ENCODE measurements at places on chromosomes 2 and 18.

- no peak for DNase-seq
Observed at GRCh38 chr2:65630643-65631042, 198.2 kb upstream of the SPRED2 start.

GRCh38 chr2:226560325-226560724, 239.3 kb downstream of the IRS1 start:
- DNase-seq = no peak

DNA sequence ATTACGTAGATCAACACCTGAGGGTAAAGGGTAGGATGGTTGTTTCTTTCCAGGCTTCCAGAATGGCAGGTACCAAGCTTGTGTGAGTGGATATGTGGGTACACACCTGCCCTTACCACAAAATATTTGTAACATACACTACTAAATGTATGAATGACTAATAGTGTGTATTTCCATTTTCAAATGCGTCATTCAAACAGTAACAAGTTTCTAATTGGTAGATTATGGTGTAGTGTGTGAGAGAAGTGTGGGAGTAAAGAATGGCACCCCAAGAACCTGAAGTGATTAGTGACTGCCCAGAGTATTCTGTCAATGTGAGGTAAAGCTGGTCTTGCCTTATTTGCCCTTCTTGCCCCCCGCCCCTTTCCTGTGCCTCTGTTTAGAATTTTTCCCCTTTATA, 21.1 kb downstream of the AGPS start:
- DNase-seq = no peak

- DNase-seq = no peak
Observed at GRCh38 chr18:56982766-56983165, 164.1 kb upstream of the BOD1L2 start.

Measured in GM10248 (cell line).